ENCODE measurements at places on chromosomes 2 and 18.

DNA sequence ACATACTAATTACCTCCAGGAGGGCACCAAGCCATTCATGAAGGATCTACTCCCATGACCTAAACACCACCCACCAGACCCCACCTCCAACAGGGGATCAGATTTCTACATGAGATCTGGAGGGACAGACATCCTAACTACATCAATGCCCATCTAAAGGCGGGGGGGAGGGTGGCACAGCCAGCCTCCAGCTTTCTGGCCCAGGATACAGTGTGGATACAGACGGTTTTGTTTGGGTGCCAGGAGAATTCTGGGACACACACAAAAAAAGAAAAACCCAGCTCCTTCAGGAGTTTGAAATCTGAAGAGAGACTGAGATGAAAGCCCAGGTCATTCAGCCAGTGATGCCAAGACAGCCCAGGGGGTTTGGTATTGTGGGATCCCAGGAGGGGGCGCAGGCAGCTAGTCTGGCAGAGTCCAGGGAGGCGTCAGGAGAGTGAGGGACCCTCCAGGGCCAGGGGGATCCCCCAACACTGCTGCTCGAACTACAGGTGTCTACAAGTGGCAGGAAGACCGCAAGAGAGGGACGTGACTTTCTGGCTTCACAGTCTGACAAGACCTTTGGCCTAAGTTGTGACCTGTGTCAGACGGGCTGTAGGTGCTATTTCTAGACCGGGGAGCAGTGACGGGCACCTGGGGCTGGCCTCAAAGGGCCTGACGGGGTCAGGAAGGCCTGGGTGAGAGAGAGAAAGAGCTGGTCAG, 62.1 kb downstream of the NDUFA10 start:
- DNase-seq = no peak

GRCh38 chr2:232982926-232983668, 30.0 kb downstream of the NGEF start:
- no peak for DNase-seq

DNA sequence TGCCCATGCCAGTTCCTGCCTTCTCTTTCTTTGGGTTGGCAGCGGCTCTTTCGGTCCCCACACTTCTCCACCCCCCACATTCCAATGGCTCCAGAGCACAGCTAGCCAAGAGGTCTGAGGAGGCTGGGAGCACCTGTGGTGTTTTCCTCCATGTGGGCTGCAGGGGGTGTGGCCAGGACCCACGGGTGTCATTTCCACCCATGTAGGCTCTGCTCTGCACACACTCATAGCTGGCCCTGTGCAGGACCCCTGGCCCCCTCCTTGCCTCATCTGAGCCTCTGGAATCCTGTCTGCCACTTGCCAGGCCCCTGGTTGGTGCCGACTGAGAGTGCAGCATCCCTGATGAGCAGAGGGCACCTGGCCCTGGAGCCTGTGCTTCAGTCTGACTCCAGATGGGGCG, 46.3 kb downstream of the DYSF start:
- DNase-seq = no peak

DNA sequence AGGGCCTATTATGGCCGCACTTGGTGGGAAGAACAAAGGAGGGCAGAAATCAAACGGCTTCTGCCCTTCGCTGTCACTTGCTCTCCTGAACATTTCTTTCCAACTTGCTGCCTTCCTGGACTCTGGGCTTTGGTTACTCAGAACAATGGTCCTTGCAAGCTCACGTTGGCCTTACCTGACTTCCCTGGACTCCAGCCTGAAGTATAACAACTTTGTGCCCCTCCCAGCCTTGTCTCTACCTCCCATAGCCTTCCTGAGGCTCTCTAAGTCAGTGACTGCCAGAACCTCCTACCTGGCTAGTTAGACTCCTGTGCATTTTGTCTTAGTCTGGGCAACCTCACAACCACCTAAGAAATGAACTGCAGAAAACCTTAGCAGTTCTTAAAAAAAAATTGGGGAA, 30.2 kb upstream of the ITPRID2 start:
- DNase-seq = no peak

- DNase-seq = no peak
These were observed 1.1 kb upstream of the WBP1 start for GRCh38 chr2:74457129-74457548.

- DNase-seq = peak; percentile 74
These were observed 1.4 kb upstream of the SMYD5 start for GRCh38 chr2:73212448-73213176.

GRCh38 chr2:17482651-17483050, 35.6 kb downstream of the RAD51AP2 start:
- DNase-seq = peak; percentile 21

DNA sequence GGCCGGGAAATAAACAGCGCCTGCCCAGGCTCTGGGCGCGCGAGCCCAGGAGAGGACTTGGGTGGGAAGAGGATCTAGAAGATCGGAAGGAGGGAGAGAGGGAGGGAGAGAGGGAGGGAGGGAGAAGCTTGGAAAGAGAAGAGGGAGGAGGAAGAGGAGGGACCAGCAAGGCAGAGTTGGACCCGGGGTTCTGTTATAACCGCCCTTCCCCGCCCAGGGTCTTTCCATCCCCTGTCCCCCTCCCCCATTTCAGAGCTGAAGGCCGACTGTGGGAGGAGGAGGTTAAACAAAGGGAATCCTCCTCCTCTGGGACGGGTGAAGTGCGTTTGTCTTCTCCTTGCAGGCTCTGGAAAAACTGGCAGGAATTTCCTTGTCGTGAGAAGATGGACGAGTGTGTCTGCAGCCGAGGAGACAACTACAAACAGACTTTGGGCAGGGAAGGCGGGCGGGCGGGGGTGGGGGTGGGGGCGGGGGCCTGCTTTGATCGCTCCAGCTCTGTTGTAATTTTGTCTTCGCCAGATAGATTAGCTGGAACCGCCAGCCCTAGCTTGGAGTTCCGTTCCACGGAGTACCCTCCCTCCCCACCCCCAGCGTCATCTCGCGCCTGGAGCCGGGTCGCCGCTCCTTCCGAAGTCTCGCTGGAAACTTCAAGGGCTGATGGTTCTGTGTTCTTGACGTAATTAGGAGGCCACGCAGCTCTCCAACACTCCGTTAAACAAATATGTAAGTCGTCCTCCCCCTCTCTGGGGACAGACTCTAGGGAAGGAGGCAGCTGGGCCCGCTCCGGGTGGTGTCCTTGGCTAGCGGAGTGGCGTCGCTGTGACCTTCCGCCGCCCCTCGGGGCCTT, 6.4 kb upstream of the SP9 start:
- DNase-seq = no peak

DNA sequence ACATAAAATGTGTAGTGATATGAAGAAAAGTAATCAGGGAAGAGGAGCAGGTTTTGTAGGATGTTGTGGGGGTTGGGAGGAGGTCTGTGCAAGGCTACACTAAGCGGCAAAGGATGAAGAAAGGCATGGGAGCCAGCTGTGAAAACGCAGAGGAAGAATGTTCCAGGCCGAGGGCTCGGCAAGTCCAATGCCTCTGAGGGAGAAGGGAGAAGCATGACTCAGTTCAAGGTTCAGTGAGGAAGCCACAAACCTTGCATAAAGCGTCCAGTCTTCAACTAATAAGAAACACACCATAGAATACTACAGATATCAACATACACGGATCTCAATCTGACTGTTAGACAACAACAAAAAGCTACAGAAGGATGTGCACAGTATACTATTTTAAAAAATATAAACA, 16.2 kb downstream of the EPB41L3 start:
- peak; percentile 20 for DNase-seq

DNA sequence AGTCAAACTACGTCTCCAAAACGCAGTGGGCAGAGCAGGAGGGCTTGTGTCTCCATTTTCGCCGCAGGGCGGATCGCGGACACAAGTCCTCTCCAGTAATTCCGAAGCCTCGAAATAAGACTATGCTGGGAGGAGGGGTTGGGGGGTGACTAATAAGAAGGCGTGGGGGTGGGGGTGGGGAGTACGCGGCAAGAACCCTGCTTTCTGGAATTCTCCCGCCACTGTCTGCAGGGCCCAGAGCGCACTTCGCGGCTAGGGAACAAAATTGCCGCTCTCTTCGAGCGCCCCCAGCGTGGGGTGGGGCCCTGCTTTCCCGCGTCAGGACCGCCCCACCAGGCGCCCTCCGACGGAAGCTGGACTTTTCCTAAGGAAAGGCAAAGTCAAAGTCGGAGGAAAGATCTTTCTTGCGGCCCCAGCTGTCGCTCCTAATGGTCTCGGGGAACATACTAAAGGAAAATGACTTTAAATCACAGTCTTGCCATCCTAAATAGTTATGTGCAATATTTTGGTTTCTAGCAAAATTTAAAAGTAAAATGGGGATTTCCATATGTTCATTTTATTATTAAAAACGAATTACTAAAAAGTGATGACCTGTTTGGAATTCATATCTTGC, 11.9 kb downstream of the NR4A2 start:
- DNase-seq = peak; percentile 27

- DNase-seq = peak; percentile 75
These were observed 440.4 kb upstream of the CDH20 start for GRCh38 chr18:60892855-60893254.

GRCh38 chr2:240226672-240227537, 86.4 kb upstream of the OTOS start:
- DNase-seq = no peak

GRCh38 chr18:5197032-5197434, at the start of gene AKAIN1:
AKAIN1 (minus strand) TSS chr18:5197257; CDS start chr18:5197053, 204 bp downstream.
- DNase-seq = peak; percentile 0

DNA sequence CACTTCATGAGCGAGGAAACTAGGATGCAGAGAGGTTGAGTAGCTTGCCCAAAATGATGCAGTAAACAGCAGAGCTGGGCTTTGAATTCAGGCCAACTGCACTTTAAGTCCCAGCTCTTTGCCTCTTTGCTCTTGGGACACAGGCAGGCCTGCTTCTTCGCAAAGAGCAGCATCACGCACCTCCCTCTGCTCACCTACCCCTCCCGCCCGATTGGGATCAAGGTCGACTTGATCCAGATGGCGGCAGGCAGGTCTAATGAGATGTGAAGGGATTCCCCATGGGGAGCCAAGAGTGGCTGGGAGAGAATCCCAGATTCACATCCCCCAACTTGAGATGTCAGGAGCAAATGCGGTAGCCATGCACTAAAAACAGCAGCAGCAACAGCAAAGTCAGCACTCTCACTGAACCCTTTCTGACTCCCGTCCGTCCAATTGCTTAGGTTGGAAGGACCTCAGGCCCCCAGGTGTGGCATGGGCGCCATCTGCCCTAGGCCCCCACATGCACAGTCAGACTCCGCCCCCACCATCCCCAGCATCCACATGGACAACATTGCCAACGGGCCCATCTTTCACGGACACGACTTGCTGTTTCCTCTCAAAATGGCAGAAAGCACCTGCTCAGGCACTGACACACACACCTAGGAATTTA, 84.3 kb upstream of the MAP4K4 start:
- no peak for DNase-seq

GRCh38 chr2:211737282-211737681, 801.3 kb downstream of the ERBB4 start:
- peak; percentile 62 for DNase-seq

Data from amniotic epithelial cell (primary cell).